Progenitor cell of endocrine pancreas (in vitro differentiated cells): ENCODE measurements at places on chromosomes 4 and X. TPM values are rescaled to one million over a fixed set of nuclear protein-coding genes. Genes with fewer than 3 reads are reported as not detected.

Gene SYTL5
- total RNA-seq = 8.8 and 9.7 TPM in 2 replicates

Gene AKAP17A
- total RNA-seq = 52.7 and 56.0 TPM in 2 replicates

Gene TLR1
- total RNA-seq = 3.0 and 3.1 TPM in 2 replicates

Gene SGCB
- 29.7 and 30.1 TPM in 2 replicates for total RNA-seq

Gene CLCN4
- total RNA-seq = 14.1 and 15.2 TPM in 2 replicates

Gene HPGD
- total RNA-seq = 2.0 and 3.4 TPM in 2 replicates

Gene GRK4
- 14.9 and 16.2 TPM in 2 replicates for total RNA-seq

Gene CENPVL3
- total RNA-seq = 4.6 and 5.4 TPM in 2 replicates

Gene BST1
- 0.38 TPM in 1 of 2 replicates, not detected in the other for total RNA-seq

Gene TENM3
- total RNA-seq = 40.4 and 51.9 TPM in 2 replicates

Gene BCAP31
- 142 and 149 TPM in 2 replicates for total RNA-seq

Gene GDPD2
- 2.3 and 2.8 TPM in 2 replicates for total RNA-seq

Gene SLC10A4
- 2.5 and 2.7 TPM in 2 replicates for total RNA-seq

Gene ITGB1BP2
- total RNA-seq = 5.8 and 6.6 TPM in 2 replicates

Gene RNF150
- total RNA-seq = 20.0 and 23.1 TPM in 2 replicates

DNA sequence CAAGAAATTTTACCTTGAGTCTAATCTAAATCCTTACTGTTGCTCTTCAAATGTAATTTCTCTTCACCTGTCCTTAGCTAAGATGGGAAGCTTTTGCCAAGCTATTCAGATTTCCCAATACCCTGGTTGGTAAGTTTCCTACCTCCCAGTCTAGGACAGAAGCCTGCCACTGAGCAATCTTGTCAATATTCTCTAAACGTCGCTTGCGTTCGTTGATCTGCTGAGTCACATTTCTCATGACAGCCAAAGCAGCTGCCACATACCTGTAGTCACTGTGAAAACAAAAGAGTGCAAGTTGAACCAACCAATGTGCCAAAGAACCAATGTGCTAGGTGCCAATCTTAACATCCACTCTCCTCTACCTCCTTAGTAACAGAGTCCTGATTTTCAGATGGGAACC is 111.1 kb downstream of the ARHGEF9 start:
- no peak for DNase-seq

DNA sequence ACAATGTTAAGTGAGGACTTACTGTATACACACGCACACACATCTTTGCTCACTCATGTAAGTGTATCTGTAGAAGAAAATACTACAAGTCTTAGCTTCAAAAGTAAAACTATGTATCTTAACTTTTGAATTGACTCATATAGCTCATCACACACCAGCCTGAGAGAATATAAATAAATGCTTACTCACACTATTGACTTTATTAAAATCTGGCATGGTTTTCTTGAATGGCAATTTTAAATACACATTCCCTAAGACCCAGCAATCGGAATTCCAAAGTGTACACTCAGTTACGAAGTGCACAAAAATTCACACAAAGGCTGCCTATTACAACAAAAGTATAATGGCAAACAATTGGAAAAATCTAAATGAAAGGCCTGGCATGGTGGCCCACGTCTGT is 2.0 kb downstream of the ERCC6L start:
- DNase-seq = no peak

GRCh38 chr4:138437263-138437851 is 195.2 kb upstream of the SLC7A11 start:
- DNase-seq = no peak

DNA sequence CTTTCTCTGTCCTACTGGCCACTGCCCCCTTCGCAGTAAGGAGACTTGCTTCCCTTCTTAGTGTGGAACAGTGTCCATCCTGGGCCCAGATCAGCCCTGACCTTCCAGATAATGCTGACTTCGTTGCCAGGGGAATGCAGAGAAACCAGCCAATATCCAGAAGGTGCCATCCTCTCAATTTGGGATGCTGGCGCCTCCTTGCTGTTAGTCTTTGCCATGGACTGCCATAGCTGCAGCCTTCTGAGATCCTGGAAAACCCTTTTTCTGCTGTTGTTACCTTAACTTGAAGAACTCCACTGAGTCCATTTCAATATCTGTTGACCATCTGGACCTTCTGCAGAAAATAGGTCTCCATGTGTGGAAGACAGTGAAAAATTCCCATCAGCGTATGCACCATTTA is 21.8 kb downstream of the RAI2 start:
- no peak for DNase-seq

- no peak for DNase-seq
Observed at GRCh38 chrX:149145845-149146285, 359.2 kb downstream of the IDS start.

- no peak for DNase-seq
Observed at GRCh38 chrX:2901367-2902036, 27.6 kb downstream of the ARSD start.

- DNase-seq = no peak
Observed at GRCh38 chr4:55269995-55270394, 76.0 kb upstream of the SRD5A3 start.

GRCh38 chr4:83780053-83780733 is 244.3 kb downstream of the GPAT3 start:
- DNase-seq = no peak

DNA sequence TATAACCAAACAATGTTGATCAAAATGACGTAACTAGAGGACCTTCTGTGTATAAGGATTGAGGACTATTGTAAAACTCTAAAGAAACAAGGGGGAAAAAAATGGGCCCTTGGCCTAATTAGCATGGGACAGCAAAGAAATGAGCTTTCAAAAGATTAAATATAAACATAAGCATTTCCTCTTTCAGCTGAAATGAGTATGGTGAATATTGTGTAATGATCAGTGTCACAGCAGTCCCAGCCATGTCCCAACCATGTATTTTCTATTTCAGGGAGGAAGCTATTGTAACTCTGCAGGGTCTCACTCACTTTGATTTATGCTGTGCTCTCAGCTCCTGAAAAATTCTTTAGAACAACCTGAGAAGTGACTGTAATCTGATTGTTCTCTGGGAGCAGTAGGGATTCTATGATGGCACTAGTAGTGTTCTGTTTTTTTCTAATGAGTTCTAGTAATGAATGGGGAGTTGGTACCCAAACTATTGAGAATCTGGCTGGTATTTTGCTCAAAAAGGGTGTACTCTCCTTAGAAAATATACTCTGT is 25.8 kb downstream of the ANXA10 start:
- DNase-seq = no peak

- no peak for DNase-seq
Observed at GRCh38 chrX:72536542-72536941, 36.1 kb downstream of the HDAC8 start.

GRCh38 chr4:63788271-63788670 is 621.0 kb downstream of the TECRL start:
- no peak for DNase-seq

DNA sequence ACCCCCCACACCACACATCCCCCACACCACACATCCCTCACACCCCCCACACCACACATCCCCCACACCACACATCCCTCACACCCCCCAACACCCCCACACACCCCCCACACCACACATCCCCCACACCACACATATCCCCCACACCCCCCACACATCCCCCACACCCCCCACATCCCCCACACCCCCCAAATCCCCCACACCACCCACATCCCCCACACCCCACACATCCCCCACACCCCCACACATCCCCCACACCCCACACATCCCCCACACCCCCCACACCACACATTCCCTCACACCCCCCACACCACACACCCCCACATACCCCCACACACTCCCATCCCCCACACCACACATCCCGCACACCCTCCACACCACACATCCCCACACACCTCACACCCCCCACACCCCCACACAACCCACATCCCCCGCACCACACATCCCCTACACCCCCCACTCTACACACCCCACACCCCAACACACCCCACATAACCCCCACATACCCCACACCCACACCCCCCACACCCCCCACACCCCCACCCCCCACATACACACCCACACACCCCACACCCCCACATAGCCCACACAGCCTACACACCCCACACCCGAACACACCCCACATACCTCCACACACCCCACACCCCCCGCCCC is 172.9 kb downstream of the DCLK2 start:
- DNase-seq = no peak

DNA sequence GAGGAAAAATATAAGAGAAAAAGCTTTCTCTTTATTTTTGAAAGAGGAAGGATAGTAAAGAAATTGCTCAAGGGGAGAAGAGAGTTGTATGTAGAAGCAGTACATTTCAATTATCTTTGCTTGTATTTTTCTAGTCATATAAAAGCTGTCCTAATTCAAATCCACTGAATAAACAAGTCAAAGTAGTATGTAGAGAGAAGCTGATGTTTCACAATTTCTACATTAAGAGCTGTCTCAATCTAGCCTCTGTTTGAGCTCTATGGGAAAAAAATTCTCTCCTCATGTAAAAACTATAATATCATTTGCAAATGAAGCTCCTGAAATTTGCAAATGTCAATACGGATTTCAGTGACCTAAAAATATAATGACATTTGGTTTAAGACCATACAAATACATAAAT is 52.6 kb downstream of the CHM start:
- no peak for DNase-seq

GRCh38 chr4:81214881-81215868 is at the start of gene PRKG2:
Gene PRKG2 (minus strand): TSS chr4:81215222. CDS start chr4:81205047, 10,175 bp downstream.
- DNase-seq = peak; percentile 41

DNA sequence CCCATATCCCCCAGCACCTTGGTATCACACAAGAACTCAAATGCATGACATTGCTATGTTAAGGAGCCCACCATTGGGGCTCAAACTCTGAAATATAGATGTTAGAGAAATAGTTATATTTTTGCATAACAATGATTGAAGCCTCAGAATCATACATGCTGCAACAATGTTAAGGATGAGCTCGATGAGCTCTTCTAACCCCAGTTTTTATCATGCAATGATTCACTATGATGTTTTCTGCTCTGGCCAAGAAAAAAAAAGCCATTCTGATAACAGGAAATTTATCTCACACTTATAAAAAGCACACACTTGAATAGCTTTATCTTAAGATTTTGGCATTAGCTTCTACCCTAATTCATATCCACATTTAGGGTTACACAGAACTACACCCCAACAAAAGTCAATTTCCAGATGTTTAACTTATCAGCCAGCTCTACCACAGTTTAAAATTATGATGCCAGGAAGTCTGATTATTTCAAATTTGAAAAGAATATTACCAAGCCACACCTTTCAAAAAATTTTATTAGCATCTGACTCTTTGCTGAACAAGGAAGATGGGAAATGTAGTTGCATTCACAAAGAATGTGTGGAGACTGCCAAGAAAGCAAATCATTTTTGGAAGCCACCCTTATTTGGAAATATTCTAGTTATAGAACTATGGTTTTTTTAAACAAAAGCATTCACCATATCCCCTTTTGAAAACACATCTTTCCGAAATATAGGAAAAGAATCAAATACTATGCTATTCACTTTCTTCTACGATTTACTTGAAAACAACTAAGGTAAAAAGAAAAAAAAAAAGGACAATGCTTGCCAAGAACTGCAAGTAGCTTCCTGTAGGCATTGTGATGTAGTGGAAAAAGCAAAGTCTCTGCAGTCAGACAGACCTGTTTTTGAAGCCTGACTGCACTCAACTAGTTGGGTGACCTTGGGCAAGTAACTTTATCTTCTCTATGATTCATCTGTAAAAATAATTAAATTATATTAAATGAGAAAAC is 100.8 kb upstream of the PLS3 start:
- no peak for DNase-seq

DNA sequence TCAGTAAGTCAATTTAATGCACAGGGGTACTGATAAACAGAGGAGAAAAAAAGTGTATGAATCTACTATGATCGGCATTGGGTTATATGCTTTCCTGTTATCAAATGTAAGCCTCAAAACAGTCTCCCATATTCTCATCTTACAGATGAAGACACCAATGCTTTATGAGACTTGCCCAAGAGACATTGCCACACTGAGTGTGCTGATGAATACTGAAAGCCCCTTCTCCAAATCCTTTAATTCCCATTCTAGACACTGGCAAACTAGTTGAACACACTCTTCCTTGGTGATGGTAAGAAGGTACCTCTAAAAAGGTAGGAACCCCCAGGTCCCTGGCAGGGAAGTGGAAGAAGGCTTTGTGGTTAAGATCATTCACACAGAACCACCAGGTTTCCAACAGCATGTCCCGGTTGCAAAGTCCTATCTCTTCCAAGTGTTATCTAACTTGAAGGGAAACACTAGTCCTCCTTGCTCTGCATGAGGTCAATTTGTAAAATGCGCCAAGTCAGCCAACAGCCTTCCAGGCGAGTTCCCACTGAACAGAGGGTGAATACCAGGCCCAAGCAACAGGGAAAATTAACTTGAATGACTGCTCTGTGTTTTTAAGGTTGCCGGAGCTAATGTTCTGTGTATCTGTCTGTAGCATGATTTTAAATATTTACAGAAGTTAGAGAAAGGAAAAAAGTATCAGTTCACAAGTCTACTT is 5.1 kb downstream of the SETD7 start:
- DNase-seq = no peak

- DNase-seq = peak; percentile 10
Observed at GRCh38 chr4:2256156-2256731, 5.7 kb downstream of the MXD4 start.

- DNase-seq = no peak
Observed at GRCh38 chrX:40663078-40663740, 15.8 kb upstream of the CXorf38 start.

- no peak for DNase-seq
Observed at GRCh38 chr4:67746797-67747495, 7.2 kb downstream of the GNRHR start.

DNA sequence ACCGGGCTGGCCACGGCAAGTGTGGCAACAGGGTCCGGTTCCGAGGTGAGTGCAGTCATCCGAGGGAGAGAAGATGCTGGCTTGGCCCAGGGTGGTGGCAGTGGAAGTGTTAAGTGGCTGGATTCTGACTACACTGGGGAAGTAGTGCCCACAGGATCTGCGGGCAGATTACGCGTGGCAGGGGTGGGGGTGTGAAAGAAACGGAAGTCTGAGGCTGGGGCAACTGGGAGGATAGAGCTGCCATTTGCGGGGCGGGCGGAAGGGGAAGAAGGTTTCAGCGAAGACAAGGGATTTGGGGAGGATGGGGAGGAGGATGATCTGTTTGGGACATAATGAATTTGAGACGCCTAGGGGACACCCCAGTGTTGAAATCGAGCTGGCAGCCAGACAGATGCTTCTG is 5.3 kb downstream of the RS1 start:
- DNase-seq = no peak

DNA sequence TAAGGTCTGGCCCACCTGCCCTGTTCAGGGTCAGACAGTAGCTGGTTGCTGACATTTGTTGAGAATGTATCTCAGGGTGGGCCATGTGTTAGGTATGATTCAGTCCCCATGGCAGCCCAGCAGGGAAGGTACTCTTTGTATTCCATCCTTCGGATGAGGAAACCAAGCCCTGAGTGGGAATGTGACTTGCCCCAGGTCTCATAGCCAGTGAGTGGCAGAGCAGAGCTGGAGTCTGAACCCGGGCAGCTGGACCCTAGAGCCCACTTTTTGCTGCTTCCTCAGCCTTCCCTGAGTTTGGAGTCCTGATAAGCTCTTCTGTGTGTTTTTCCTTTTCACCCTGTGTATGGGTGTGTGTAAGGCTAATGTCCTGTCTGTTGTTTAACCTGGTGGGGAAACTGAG is 21.6 kb upstream of the UBA1 start:
- no peak for DNase-seq
